ENCODE measurements at places on chromosomes 5 and 9.

GRCh38 chr5:172707285-172708182 is 63.5 kb downstream of the DUSP1 start:
- no peak for DNase-seq

DNA sequence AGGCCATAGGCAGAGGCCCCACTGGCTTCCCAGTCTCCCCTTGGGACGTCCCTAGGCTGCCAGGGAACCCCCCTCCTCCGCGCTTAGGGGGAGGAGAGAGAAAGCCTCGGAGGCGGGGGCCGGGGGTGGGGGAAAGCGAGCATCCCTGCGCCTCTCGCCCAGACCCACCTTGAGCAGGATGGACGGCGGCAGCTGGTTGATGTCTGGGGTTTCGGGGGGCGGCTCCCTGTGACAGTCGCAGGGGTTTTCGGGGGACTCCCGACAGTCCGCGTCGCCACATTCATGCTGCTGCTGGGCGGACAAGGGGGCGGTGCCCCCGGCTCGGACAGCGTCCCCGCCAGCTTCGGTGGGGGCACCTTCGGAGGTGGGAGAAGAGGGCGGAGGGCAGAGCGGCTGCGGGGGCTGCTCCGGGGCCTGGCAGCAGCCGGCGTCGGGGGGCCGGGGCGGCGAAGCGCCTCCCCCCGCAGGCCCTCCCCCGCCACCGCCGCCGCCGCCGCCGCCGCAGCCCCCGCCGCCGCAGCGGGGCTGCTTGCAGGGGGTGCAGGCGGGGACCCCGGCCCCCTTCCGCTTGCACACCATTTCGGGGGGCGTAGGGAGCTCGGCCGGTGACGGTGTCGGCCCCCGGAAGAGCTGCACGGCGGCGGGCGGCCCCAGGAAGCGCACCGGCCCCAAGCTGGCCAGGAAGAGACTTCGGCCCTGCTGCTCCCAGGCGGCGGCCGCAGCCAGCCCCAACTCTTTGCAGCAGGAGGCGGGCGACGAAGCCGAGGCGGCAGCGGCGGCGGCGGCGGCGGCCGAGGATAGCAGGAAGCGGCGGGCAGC is 1.2 kb downstream of the FBXL17 start:
- no peak for DNase-seq

DNA sequence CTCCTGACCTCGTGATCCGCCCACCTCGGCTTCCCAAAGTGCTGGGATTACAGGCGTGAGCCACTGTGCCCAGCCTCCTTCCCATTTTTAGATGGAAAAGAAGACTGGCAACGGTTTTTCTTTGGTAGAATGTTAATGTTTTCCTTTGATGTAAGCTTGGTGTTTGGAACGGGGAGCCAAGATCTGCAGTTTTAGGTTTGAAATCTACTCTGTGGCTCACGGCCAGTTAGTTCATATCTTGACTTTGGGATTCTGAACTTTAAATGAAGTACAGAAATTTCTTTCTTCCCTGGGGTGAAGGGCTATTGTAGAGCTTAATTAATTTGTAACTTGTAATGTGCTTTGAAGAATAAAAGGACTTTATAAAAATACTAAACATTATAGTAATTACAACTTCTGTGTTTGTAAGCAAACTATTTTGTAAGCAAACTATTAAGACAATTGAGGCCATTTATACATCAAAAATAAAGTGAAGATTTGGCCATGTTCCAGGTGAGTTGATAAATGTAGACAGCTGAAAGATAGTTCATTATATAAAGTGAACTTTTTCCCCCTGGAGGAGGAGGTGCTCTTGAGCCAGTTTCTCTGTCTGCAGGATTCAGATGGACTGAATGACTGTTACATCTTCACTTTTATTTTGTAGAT is 117.1 kb upstream of the TUT7 start:
- DNase-seq = no peak

DNA sequence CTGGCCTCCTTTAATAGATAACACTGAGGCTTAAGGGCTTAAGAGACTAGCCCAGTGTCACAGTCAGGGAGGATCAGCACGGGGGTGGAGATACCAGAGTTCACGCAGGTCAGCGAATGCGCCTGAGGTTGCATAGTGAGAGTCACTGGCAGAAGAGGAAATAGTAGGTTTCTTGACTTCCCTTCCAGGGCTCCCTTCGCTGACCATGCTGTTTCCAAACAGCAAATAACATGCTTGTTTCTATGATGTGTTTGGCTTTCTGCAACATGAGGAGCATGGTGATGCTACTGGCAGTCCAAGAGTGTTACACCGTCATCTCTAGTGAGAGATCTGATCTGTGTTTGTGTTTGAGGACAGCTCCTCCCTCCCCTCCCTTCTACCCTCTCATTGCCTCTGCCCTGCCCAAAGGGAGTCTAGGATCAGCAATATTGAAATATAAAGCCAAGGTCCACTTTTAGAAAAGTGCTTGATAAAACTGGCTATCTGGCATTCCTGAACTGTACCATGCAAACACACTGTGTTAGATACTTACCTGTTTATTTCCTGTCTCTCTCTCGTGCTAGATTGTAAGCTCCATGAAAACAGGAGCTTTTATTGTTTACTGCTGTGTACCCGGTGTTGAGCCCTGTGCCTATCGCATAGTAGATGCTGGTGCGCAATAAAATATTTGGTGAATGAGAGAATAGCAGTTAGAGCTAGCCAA is 12.3 kb downstream of the TLE4 start:
- no peak for DNase-seq

DNA sequence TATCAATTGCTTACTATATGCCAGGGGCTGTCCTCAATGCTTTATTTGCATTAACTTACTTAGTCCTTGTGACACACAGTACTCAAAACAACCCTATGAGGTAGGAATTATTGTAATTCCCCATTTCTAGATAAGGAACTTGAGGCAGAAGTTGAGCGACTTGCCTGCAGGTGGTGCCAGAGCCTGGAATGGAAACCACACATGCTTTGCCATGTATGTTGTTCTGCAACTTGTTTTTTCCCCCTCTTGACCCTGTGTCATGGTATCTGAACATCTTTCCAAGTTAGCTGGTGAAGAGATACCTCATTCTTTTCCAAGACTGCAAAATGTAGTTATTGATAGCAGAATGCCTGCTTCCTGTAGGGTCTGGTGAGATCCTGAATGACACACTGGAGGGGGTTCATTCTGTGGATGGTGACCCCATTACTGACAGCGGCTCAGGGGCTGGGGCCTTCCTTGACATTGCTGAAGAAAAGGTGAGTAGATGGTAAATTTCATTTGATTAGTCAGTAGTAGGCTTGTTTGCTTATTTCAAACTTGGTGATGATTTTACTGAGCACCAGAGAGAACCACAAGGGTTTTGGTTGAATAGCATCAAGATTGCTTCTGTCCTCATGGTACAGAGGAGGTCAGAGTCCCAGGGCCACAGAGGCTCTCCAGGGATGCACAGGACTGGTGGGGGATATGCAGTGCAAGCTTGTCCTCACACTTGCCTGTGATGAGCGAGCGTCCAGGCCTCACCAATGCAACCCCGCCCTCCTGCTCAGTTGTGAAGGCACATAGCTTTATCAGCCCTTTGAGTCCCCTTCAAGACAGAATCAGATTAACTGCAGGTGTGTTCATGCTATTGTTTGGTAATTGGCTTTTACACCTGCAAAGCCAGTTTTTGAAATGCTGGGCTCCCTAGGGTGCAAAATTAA is 57.0 kb downstream of the COL15A1 start:
- no peak for DNase-seq

GRCh38 chr5:90093751-90094485 is 315.6 kb downstream of the CETN3 start:
- DNase-seq = no peak

DNA sequence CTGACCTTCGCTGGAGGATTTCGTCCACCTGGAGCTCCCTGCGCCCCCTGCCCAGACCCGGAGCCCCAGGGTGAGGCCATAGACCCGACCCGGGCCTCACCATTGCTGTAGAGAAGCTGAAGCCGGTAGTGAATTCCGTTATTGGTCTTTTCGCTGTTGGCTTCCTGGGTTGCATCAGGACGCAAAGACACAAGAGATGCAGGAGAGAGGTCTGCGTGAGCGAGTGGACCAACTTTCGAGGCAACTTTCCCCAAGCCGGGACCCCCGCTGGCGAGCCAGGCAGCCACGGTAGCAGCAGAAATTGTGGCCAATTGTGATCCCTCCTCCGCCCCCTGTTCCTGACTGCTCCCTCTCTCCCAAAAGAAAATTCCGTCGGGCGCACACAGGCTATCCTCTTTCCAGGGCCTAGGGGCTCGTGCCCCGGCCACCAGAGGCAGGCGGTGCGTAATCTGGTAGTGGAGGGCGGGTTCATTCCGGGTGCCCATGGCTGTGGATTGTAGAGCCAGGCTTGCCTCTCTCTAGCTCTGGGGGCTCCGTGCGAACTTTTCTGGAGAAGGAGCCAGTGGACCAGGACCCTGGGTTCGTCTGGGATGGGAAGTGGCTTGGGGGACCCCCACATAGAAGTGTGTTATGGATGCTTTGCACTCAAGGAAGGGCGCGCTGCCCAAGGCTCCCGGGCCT is 3.3 kb downstream of the EBF1 start:
- DNase-seq = no peak

DNA sequence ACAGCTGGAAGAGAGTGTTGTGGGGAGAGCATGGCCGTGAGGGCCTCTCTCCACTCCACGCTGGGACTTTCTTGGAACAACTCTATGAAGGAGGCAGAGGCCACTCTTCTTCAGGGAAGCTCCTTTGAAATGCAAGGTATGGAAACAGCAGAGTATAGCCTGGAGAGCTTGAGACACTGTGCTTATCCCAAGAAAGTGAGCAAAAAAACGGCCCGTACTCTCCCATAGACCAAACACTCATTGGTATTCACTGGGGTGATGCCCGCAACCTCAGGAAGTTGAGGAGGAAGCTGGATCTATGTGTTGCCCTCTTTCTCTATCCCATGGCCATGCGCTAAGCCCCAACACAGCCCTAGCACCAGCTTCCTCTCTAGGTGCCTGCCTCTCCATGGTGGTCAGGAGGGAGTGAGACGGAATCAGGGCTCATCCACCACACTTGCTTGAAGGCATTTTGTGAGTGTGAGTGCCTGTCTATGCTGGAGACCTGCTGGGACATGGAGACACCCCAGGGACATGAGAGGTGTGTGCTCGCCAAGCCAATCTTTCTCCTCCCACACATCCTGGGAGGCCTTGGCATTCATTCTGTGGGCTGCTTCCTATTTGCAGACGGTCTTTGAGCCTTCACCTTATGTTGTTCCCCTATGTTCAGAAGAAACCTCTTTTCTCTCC is 616.6 kb downstream of the IRX1 start:
- no peak for DNase-seq

DNA sequence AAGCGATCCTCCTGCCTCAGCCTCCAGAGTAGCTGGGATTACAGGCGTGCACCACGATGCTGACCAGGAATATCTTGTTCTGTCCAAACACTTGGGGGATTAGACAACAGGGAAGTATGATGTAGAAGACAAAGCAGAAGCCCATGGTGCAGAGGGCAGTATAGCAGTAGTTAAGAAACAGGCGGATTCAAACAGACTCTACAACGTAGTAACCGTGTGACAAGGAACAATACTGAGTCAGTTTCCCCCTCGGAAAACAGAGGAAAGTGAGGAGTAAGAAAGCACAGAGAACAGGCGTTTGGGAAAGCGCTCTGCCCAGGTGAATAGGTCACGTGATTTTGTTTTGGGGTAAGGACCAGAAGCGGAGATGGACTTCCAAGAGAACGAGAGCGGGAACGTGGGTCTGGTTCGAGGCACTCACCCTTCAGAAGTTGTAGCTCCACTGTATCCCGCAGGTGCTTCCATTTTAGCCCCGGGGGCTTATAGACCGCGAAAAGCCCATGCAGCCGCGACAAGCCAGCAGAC is 306 bp downstream of the TRUB2 start:
- no peak for DNase-seq

GRCh38 chr9:27571011-27571410 is 2.3 kb downstream of the C9orf72 start:
- DNase-seq = no peak

GRCh38 chr5:78776637-78777036 is 128.1 kb upstream of the LHFPL2 start:
- no peak for DNase-seq
